ENCODE measurements at places on chromosomes 3 and 15.

GRCh38 chr3:186940967-186941366 lies 10.6 kb downstream of the ST6GAL1 start:
- DNase-seq, result no peak

- no peak for DNase-seq
These were observed 65.9 kb upstream of the PAQR5 start for GRCh38 chr15:69232765-69233164.

GRCh38 chr3:14587740-14588360 lies 47.7 kb upstream of the GRIP2 start:
- no peak for DNase-seq

DNA sequence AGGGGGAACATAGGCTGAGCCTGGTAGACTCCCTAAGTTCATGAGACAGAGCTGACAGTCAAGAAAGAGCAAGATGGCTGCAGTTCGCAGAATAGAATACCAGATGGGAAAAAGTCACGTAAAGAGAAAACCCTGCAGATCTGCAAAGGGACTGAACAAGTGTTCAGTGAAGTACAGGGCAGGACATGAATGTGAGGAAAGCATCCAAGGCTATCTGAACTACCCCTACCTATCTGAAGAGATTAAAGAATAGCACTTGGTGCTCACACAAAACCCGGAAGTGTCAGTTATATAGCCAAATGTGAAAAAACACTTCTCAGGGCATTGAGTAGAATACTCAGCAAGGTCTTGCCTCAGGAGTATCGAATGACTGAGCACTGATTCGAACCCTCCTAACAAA lies 44.0 kb downstream of the GOLGB1 start:
- no peak for DNase-seq

- DNase-seq, result no peak
These were observed 111.7 kb downstream of the DNAJB8 start for GRCh38 chr3:128354788-128355542.

GRCh38 chr3:48194446-48195071 lies 6.3 kb upstream of the CDC25A start:
- DNase-seq, result no peak

DNA sequence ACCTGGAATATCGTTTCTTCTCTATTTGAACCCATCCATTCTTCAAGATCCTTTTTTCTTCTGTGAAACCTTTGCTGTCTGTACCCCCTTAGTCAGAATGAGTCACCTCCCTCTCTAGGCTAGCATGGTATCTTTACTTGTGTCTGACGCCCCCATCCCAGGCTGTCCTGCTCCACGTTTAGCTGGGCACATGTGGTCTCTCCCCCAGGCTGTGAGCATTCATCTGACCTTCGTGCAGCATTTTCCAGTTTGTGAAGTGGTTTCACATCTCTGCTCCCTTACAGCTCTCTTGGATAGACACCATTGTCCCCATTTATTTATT lies 14.3 kb upstream of the TLE3 start:
- no peak for DNase-seq

DNA sequence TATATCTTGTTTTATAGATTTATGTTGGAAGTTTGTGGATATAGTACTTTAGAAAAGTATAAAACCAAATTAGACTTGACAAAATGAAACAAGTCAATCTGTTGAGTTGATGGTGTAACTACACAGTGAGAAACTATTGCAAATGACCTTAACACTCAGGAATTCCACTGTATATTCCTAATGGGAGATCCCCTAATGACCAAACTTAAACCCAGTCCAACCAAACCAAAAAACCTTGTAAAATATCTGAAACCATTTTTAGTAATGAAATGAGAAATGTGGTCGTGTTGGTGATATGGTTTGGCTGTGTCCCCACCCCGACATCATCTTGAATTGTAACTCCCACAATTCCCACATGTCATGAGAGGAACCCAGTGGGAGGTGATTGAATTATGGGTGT lies 31.9 kb upstream of the ATP13A3 start:
- no peak for DNase-seq

GRCh38 chr3:33904730-33905129 lies 106.3 kb downstream of the PDCD6IP start:
- DNase-seq, result no peak

GRCh38 chr15:91694131-91694830 lies 159.2 kb upstream of the SLCO3A1 start:
- DNase-seq, result no peak

GRCh38 chr3:122092460-122093165 lies 37.5 kb downstream of the CD86 start:
- no peak for DNase-seq

GRCh38 chr3:153889905-153890334 lies 231.3 kb upstream of the ARHGEF26 start:
- no peak for DNase-seq

- DNase-seq, result no peak
These were observed 63.2 kb upstream of the MAGI1 start for GRCh38 chr3:66101901-66102300.

- DNase-seq, result no peak
These were observed 72.7 kb downstream of the NUP210 start for GRCh38 chr3:13347390-13347950.

- DNase-seq, result peak; percentile 38
These were observed 160.4 kb downstream of the CHL1 start for GRCh38 chr3:356952-357351.

- no peak for DNase-seq
These were observed 157.5 kb downstream of the FBLN2 start for GRCh38 chr3:13706451-13706850.
